ENCODE measurements at places on chromosomes 6 and 20. TPM values are rescaled to one million over a fixed set of nuclear protein-coding genes. Genes with fewer than 3 reads are reported as not detected.

GABRR1 gene
- total RNA-seq, result not detected

C6orf163 gene
- total RNA-seq, result 4.9 TPM

SOX4 gene
- total RNA-seq, result 418 TPM

SLC17A5 gene
- total RNA-seq, result 29.8 TPM

COQ3 gene
- total RNA-seq, result 11.8 TPM

LAMA2 gene
- total RNA-seq, result 11.4 TPM

CTAGE9 gene
- total RNA-seq, result not detected
